ENCODE measurements at places on chromosomes 4 and X. TPM values are rescaled to one million over a fixed set of nuclear protein-coding genes. Genes with fewer than 3 reads are reported as not detected.
A peak's percentile ranks its signal among the peaks of the same experiment; 100 is the strongest.

DNA sequence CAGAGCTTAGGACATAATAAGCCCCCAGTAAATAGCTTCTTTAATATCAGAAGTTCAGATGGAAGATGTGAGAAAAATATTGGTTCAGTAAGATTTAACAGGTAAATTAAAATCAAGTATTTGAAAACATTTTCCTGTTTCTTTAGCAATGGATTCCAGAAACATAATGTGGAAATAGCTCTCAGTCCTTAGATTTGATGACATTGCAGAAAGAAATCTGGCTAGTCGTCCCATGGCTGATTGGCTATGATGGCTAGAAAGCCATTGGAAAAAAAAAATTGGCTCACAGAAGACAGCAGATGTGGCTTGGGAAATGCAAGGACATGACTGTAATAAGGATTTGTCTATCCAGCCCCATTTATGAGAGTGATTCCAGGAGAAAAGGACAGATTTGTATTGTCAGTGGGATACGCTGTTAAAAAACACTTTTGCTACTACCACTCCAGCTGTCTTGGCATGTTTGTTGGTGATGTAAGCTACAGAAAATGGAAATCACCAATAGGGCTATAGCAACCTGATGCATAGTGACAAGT lies 78.3 kb downstream of the AR start:
- no peak overlapping the region for H3K27ac ChIP-seq
- no peaks in the 10 kb centered on the region for H3K36me3 ChIP-seq
- no peaks in the 10 kb centered on the region for H3K4me1 ChIP-seq
- no peak overlapping the region for H3K4me3 ChIP-seq

GRCh38 chr4:31089815-31090214 lies 369.6 kb downstream of the PCDH7 start:
- H3K4me3 ChIP-seq = no peak overlapping the region
- no peaks in the 10 kb centered on the region for H3K36me3 ChIP-seq
- H3K27me3 ChIP-seq = no peaks in the 10 kb centered on the region
- no peaks in the 10 kb centered on the region for H3K4me1 ChIP-seq

DNA sequence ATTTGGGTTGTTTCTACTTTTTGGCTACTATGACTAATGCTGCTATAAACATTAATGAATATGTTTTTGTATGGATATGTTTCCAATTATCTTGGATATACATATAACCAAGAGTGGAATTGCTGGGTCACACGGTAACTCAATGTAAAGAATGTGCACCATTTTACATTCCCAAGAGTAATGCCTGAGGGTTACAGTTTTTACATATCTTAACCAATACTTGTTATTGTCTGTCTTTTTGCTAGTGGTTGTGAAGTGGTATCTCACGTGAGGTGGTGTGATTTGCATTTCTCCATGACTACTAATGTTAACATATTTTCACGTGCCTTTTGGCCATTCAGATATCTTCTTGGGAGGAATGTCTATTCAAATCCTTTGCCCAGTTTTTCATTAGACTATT lies 200.3 kb upstream of the MAB21L2 start:
- H3K36me3 ChIP-seq = no peaks in the 10 kb centered on the region
- no peak overlapping the region for H3K4me3 ChIP-seq
- H3K4me1 ChIP-seq = no peaks in the 10 kb centered on the region
- no peak for DNase-seq
- H3K27me3 ChIP-seq = no peaks in the 10 kb centered on the region

- no peak overlapping the region for H3K4me3 ChIP-seq
- no peak for DNase-seq
- no peaks in the 10 kb centered on the region for H3K4me1 ChIP-seq
- H3K27me3 ChIP-seq = no peaks in the 10 kb centered on the region
- no peaks in the 10 kb centered on the region for H3K36me3 ChIP-seq
- H3K27ac ChIP-seq = peak overlapping the region; percentile 26
These were observed 6.4 kb downstream of the MSN start for GRCh38 chrX:65673857-65674203.

- no peaks in the 10 kb centered on the region for H3K36me3 ChIP-seq
- H3K4me1 ChIP-seq = no peaks in the 10 kb centered on the region
- no peaks in the 10 kb centered on the region for H3K27me3 ChIP-seq
- H3K4me3 ChIP-seq = no peak overlapping the region
- no peak overlapping the region for H3K27ac ChIP-seq
- no peak for DNase-seq
These were observed 39.6 kb downstream of the GSTCD start for GRCh38 chr4:105748222-105748621.

DNA sequence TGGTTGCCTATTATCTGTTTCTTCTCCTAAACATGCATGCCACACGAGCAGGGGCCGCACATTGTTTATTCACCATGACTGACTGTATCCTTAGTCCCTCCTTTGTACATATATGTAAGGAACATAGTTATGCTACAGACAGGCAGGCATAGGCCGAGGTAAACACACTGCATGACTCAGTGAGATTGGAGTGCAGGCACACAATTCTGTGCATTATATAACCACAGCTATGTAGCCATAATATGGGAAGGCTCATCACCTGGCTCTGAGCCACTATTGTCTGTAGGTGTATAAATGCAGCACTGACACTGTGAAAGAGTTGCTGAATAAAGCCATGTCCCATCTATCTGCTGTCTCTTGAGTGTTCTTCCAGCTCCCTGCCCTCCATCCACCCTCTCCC lies 431.6 kb downstream of the IDS start:
- no peaks in the 10 kb centered on the region for H3K27me3 ChIP-seq
- H3K36me3 ChIP-seq = no peaks in the 10 kb centered on the region
- no peak for DNase-seq
- H3K27ac ChIP-seq = no peak overlapping the region

- H3K27me3 ChIP-seq = no peaks in the 10 kb centered on the region
- no peak overlapping the region for H3K4me3 ChIP-seq
- H3K36me3 ChIP-seq = no peaks in the 10 kb centered on the region
- DNase-seq = no peak
- no peaks in the 10 kb centered on the region for H3K4me1 ChIP-seq
These were observed 40.8 kb downstream of the PDE5A start for GRCh38 chr4:119587796-119588195.

- no peaks in the 10 kb centered on the region for H3K36me3 ChIP-seq
- H3K27ac ChIP-seq = no peak overlapping the region
- H3K4me3 ChIP-seq = no peak overlapping the region
- H3K27me3 ChIP-seq = no peaks in the 10 kb centered on the region
These were observed 21.8 kb downstream of the HAUS3 start for GRCh38 chr4:2220016-2220630.

DNA sequence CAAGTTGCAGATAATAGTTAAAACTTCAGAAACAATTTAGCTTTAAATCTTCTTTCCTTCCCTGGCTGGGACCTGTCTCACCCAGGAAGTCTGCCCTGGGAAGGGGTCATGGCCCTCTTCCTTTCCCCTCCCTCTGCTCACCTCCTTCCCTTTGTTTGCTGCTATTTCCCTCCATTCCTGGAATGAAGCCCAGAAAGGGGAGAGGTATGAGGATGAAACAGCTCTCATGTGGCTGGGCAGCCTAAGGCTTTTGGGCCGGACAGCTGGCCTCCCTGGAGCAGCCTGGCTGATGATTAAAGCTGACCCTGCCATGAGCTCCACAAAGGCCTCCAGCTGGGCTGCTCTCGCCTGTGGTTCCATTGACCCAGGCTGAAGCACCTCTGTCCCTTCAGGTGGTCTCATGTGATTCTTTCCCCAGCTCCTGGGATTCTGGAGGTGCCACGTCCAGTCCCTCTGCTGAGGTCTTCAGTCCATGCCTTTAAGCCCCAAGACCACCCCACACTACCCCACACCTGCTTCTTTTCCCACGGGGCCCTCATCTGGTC lies 202.1 kb downstream of the PTTG2 start:
- H3K4me1 ChIP-seq = peaks cover 9% of the 10 kb centered on the region
- peak; percentile 40 for DNase-seq
- H3K27me3 ChIP-seq = no peaks in the 10 kb centered on the region
- no peaks in the 10 kb centered on the region for H3K36me3 ChIP-seq
- no peak overlapping the region for H3K4me3 ChIP-seq

Gene RAB39B
- total RNA-seq = 0.13 TPM

Gene SCRG1
- total RNA-seq = 0.80 TPM

Gene ANXA3
- 58.9 TPM for total RNA-seq

Gene POU3F4
- not detected for total RNA-seq

Gene DSPP
- not detected for total RNA-seq

Data from colonic mucosa (tissue), 4 donors.